NCI-H510A treated with DMSO at 0.1 percent for 48 hours (cell line): ENCODE measurements at places on chromosomes 16 and 17.

DNA sequence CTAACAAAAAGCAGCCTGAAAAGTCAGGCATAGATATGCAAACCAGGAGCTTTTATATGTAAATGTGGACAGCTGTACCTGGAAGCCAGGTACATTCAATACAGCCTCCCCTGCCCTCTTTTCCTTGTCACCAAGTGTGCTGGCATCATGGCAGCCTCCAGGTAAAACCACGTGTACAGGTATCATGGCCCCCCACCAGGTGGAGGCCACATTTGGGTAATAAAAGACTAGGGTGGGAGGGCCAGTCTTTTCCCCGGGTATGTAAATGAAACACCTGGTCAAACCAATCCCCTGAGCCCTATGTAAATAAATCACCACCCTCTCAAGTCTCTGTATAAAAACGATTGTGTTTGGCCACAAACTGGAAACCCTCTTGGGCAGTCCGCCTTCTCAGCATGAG lies 226.4 kb upstream of the GOT2 start:
- no peak for DNase-seq

DNA sequence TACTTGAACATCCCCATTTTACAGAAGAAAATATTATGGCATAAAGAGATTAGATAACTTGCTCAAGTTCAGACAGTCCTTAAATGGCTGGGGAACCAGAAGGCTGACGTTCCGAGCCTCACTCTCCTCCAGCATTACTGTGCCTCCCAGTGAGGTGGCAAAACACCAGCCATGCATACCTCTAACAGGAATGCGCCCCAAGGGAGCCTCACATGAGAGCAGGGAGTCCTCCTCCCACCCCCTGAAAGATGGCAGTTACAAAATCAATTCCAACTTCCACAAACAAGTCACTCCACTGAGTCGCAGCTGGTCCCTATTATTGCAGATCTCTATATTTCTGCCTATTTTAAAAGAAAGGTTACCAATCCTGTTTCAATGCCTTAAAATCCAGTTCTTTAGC lies 55.5 kb downstream of the ANKFY1 start:
- DNase-seq, result no peak

GRCh38 chr16:25501530-25502255 lies 190.1 kb upstream of the HS3ST4 start:
- DNase-seq, result no peak

DNA sequence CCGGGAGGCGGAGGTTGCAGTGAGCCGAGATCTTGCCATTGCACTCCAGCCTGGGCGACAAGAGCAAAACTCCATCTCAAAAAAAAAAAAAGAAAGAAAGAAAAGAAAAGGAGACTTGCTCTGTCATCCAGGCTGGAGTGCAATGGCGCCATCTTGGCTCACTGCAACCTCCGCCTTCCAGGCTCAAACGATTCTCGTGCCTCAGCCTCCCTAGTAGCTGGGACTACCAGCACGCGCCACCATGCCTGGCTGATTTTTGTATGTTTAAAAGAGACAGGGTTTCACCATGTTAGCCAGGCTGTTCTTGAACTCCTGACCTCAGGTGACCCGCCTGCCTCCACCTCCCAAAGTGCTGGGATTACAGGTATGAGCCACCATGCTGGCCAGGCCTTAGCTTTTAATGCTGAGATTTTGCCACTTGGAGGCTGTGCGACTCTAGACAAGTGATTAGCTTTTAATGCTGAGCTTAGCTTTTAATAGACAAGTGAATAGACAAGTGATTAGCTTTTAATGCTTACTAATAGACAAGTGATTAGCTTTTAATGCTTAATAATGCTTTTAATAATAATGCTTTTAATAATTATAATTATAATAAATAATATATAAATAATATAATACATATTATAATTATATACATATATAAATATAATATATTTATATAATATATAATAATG lies 9.6 kb downstream of the LDAF1 start:
- no peak for DNase-seq

GRCh38 chr17:9228408-9229159 lies 207.3 kb downstream of the NTN1 start:
- no peak for DNase-seq

DNA sequence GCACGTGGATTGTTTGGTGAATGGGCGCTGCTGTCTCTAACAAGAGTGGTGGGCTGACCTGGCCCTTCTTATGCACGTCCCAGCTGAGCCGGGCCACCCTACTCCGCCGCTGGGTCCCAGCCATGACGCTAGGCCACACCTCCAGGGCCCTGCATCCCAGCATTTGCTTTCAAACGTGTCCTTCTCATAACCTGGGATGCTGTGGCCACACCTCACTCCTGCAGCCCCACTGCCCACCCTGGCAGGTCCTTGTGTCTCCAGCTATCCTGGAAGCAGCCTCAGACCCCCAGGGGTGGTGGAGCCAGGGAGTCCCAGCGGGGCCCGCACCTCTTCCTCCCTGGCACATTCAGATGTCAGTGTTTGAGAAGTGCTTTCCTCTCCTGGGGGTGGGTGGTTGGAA lies 168.6 kb downstream of the IRF8 start:
- no peak for DNase-seq

DNA sequence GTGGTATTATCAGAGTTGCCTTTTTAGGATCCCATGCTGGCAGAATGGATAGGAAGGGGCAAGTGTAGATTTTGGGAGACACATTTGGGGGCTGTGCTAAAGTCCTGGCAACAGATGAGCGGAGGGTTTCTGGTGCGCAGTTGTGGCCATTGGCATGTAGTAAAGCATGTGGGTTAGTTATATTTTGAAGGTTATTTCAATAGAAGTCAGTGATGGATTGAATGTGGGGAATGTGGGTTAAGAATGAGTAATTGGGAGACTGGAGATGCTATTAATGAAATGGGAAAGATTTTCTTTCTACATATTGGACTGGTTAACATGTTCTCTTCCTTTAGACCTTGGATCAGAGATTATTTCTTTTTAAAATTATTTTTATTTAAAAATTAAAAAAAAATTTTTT lies 10.0 kb downstream of the DUS2 start:
- no peak for DNase-seq

- no peak for DNase-seq
These were observed 61.1 kb downstream of the CDYL2 start for GRCh38 chr16:80743273-80743672.

- DNase-seq, result no peak
These were observed 99.7 kb downstream of the CYTH1 start for GRCh38 chr17:78682363-78682762.

GRCh38 chr17:7849751-7850504 lies 4.9 kb upstream of the TMEM88 start:
- no peak for DNase-seq
